ENCODE measurements at places on chromosomes 4 and X.

DNA sequence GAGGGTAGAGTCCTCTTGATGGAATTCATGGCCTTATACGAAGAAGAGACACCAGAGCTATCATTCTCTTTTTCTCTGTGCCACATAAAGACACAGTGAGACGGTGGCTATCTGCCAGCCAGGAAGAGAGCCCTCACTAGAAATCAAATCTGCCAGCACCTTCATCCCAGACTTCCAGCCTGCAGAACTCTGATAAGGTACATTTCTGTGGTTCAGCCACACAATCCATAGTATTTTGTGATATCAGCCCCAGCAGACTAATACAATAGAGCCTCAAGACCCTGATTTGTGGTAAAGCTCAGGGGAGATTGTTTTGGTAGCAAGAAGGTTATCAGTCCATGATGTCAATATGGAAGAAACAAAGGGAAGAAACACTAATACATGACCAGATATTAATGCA is 1213.2 kb downstream of the NLGN4X start:
- no peak for DNase-seq

- DNase-seq, result no peak
Measured at GRCh38 chr4:150244600-150244999, 166.4 kb downstream of the DCLK2 start.

DNA sequence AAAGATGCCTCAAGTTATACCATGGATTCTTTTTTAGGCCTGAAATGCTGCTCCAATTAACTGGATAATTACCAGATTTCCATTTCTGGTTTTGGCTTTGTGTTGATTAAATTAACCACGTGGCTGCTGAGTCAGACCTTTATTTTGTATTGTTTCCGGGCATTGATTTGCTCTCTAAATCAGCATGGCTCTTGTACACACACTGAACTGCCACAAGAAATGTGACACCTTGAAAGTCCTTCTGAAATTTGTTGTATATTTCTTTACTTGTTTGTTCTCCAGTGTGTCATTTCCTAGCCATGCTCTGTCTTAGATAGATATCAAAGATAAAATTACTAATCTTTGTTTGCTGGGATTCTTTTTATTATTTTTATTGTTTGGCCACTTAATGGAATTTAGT is 11.7 kb downstream of the MTTP start:
- DNase-seq, result no peak

DNA sequence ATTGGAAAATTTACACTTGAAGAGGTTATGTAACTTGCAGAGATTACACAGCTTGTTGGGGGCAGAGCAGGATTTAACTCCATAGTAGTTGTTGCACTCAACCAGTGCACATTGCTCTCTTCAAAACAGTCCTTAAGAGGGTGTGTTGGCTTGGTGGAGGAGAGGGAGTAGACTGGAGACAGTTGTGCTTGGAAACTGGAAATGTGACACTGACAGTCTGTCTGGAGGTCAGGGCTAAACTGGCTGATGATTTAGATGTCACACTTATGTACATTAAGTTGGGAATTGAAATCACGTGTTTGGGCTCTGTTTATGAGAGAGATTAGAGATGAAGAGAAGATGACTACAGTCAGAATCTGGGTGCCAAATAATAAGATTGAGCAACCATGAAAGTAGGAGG is 32.9 kb downstream of the CCSER1 start:
- DNase-seq, result no peak

DNA sequence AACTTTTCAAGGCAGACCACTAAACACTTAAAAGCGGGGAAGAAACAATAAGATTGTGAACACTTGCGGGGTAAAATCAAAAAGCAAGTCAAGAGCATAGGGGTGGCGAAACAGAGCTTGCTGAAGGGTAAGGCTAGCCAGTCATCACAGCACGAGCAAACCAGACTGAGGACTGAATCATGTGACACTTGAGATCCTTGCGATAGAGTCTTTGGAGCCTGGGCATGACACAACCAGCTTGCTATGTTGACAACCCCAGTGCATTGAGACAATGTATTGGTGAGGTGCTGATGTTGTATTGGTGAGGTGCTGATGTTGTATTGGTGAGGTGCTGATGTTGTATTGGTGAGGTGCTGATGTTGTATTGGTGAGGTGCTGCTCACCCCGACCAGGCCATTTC is 72.3 kb downstream of the SLIT2 start:
- no peak for DNase-seq

GRCh38 chr4:150573534-150573933 is 8.4 kb upstream of the MAB21L2 start:
- DNase-seq, result no peak

GRCh38 chr4:104971462-104971861 is 175.2 kb upstream of the TET2 start:
- no peak for DNase-seq

DNA sequence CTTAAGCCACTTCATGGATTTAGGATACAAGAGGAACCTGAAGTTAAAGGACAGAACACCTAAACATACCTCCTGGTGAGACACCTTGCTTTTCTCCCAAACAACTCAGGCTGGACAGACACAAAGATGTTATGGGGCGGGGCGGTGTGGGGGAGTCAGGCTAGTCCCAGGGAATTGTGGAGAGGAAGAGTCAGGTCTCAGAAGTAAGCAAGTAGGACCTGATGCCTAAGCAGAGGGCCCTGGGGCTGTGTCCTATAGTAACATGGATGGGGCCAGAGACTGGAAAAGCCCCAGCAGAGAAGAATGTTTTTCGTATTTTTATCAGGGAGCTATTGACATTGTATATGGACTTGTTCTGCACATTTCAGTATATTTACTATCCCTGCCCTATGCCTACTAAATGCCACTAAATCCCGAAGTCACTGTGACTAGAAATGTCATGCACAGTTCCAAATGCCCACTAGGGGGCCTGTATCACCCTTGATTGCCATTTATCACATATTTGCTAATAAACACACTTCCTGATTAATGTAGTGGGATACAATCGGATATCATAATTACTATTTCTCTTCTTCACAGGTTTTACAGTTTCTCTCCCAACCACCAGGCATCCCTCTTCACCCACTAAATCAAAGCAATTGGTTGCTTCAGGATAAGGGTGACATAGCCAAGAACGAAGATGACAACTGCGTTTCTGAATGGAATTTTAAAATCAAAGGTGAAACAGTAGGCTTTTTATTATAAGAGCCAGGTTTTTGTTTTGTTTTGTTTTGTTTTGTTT is 23.8 kb upstream of the ARHGAP10 start:
- peak; percentile 73 for DNase-seq

GRCh38 chr4:80237992-80238391 is 28.5 kb upstream of the FGF5 start:
- no peak for DNase-seq

GRCh38 chrX:103413705-103414387 is 37.5 kb downstream of the BEX3 start:
- no peak for DNase-seq

- no peak for DNase-seq
Measured at GRCh38 chr4:107710493-107711459, 9.3 kb downstream of the PAPSS1 start.

GRCh38 chr4:3670521-3671519 is 95.4 kb upstream of the ADRA2C start:
- DNase-seq, result no peak

DNA sequence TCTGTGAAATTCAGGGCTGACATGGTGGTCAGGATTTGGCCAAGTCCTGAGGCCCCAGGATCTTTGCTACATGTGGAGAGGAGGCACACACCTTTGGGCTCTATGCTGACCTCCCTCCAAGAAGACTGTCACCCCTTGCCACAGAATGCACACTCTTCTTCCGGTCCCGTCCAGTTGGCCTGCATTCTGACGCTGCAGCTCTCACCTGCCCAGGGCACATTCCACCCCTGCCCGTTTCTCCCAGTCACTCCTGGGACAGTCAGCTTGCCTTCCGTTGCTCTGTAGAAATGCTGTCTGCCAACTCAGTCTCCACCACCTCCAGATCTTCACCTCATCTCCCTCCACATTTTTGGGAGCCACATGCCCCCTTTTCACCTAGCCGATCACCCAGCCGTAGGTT is 76.7 kb downstream of the SHROOM2 start:
- no peak for DNase-seq
